Vagina (tissue), 2 donors: ENCODE measurements at places on chromosomes 5 and 9.

DNA sequence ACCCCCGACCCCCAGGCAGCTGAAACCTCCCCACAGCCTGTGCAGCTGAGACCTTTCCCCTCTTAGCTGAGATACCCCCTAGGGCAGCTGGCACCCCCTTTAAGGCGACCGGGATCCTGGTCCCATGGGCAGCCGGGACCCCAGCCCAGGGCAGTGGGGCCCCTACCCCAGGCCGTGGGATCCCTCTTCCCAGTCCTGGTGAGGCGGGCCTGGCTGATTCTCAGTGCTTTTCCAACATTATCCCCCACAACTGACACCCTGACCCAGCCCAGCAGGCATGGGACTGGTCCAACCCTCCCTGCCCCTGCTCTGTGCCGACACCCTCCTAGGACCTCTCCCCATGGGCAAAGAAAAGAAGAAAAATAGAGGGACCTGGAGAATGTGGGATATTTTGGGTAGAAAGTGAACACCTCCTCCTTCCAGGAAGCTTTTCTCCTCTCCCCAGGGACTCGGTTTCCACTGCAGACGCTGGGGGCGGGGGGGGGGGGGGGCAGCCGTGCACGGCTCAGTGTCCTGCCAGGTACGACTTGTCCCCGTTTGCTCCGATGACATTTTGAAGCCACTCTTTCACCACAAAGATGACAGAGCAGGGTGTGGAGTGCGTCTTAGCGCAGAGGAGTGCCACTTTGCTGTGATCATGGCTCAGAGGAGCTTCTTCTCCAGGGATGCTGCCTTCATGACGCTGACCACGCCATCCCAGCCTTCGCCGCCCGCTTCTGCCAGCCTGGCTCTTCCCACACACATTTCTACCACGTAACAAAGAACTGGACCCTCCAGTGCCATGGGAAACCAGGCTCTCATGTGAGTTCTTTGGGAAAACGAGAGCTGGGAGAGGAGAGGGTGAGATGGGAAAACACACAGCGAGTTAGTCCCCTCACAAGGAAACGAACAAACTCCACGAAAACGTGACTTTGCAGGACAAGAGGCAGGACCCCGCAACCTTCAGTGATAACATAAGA, 47.5 kb downstream of the MRPL36 start:
- DNase-seq, result peak; percentile 70

GRCh38 chr9:105246656-105247173, 2.3 kb downstream of the SLC44A1 start:
- no peak for DNase-seq

DNA sequence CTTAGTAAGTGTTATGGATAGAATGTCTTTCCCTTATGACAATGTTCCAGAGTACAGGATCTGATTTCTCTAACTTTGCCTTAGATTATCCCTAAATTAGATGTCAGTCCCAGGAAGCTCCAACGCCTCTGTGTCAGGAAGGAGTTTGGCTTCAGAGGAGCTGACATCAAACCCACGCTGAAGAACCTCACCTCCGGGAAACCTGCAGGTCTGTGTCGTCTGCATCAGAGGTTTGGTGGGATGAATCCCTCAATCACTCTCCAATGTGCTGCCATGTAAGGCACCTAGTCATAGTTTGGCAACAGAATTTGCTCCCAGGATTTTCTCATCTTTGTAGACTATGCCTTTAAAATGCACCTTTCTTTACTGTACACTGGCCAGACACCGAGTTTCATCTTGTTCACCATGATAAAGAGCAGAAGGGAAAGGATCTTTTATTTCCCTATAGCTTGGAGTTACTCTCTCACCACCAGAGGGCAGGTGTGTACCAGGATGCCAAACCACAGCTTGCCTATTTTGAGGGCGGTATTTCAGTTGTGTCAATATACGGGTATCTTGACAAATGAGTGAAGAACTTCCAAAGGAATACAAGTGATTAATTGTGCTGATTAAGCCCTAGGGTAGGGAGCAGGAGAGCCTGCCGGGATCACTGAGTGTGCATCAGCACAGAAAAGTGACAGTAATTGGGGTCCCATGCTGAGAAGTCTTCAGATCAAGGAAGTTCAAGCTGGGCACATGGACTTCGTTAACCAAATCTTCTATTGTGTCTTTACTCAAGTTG, 23.4 kb downstream of the MINAR2 start:
- no peak for DNase-seq

DNA sequence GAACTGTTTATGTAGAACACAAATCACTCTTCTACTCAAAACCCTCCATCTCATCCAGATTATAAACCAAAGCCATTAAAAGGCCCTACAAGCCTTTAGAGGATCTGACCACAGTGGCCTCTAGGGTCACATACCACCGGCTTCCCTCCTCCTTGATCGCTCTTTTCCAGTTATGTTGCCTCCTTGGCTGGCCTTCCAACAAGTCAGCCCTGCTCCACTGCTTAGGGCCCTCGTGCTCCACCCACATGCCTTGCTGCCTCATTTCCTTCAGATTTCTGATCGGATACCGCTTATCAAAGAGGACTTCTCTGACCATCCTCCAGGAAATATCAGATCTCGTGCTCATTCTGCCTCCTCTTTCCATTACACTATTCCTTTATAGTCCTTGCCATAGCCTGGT, 139.4 kb upstream of the RAI14 start:
- peak; percentile 16 for DNase-seq

- DNase-seq, result no peak
Observed at GRCh38 chr9:121604242-121604641, 47.2 kb upstream of the DAB2IP start.

DNA sequence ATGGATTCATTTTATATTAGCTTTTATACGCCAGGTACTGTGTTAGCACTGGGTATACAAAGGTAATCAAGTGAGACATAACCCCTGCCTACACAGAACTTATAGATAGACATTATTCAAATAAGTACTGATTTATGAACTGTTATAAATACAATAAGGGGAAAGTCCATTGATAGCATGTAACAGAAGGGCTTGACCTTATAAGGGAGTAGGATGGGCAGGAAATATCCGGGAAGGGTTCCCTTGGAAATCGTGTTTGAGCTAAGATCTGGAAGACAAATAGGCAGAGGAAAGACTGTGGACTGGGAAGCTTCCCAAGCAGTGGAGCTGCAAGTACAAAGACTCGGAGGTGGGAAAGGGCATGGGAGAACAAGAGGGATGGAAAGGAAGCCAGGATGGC, 111.5 kb downstream of the WDR41 start:
- no peak for DNase-seq

DNA sequence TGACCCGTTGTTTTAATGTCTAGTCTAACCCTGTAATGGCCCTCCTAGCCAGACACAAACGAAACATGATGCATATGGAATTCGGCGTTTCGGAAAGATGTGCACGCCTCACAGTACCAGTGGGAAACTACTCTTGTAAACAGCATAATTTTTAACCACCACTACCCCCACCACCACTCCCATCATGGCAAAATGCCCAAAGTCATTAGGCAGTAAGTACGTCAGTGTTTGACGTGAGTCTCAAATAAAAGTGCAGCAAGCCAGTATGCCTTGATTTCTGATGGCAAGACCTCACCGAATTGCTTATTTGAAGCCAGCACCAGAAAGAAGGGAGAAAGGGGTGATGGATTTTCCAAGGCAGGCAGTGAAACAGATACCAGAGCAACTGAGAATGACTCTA, 71.4 kb downstream of the ADRB2 start:
- no peak for DNase-seq

DNA sequence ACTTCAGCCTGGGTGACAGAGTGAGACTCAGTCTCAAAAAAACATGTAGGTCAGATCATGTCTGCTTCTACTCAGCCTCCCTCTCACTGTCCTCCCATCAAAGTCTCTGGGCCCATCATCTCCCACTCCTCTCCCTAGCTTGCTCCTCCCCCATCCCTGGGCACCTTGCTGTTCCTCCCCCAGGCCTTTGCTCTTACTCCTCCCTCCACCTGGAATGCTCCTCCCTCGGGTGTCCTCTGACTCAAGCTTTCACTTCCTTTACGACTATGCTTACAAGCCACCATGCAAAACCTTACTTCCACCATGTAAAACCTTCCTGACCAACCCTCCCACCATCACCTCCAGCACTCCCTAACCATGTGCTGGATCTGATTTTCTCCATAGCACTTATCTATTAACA, 51.5 kb downstream of the MTMR12 start:
- no peak for DNase-seq

GRCh38 chr5:181190711-181191525, 14.1 kb downstream of the TRIM7 start:
- no peak for DNase-seq

DNA sequence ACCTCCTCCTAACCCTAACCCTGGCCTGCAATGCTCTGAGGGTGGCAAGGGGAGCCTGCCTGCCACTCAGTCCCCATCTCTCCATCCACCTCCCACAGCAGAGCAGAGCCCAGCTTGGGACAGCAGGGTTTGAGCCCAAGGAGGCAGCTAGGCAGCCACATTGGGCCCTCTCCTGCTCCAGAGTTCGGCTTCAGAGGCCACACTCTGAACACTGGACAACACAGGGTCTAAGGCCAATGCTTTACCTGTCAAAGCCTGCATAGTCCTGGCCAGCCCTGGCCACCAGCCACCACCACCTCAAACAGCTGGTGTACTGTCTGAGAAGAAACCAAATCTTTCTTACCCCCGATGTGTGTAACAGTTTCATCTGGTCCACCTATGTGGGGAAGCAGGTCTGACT, 5.2 kb downstream of the BICD2 start:
- no peak for DNase-seq

DNA sequence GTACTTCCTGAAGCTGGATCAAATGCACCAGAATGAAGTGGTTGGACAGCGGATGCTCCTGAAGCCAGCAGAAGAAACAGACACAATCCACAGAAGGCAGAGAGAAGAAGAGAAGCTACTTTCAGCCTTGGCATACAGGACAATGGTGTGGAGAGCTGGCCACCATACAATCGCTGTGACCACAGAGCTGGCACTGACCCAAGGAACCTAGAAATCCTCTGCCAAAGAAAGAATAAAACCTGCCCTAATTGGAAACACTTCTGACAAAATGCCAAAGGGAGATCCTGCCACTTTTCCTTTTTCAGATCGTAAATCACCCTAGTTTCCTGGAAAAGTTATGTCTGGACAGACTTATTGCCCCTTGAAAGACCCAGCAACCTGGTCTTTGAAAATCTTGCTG, 77.8 kb downstream of the BAAT start:
- no peak for DNase-seq

DNA sequence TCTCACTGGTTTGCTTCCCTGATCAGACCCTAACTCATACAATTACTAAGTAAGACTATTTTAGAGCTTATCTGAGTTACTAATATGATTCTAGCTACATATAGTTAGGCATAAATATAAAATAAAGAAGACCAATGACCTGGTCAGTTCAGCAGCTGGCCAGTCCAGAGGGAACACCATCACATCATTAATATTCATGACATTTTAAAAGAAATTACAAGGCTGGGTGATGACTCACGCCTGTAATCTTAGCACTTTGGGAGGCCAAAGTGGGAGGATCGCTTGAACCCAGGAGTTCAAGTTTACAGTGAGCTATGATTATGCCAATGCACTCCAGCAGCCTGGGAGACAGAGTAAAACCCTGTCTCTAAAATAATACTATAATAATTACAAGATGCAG, 37.0 kb upstream of the CDC42SE2 start:
- no peak for DNase-seq
